ENCODE measurements at places on chromosomes 2 and 18.
A peak's percentile ranks its signal among the peaks of the same experiment; 100 is the strongest.

GRCh38 chr2:151845481-151845880 lies 17.3 kb upstream of the ARL5A start:
- DNase-seq: no peak

- no peak for DNase-seq
These were observed 23.0 kb upstream of the RTTN start for GRCh38 chr18:70228536-70228935.

DNA sequence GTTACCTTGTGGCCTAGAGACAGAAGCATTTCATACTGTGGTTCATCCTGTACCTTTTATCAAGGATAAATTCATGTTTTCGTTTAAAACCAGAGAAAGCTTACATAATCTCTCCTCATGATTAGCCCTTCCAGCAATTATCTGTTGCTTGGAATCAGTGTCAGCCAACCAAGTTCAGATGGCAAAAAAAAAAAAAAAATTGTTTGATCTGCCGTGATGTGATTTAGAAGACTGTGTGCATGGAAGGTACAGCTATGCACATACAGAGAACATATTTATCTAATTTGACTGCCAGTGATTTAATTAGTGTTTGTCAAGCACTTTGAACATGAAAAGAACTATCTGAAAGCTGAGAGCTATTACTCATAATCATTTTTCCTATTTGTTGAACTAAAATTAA lies 180.9 kb downstream of the ZEB2 start:
- no peak for DNase-seq

GRCh38 chr2:231332388-231332787 lies 63.1 kb upstream of the B3GNT7 start:
- no peak for DNase-seq

DNA sequence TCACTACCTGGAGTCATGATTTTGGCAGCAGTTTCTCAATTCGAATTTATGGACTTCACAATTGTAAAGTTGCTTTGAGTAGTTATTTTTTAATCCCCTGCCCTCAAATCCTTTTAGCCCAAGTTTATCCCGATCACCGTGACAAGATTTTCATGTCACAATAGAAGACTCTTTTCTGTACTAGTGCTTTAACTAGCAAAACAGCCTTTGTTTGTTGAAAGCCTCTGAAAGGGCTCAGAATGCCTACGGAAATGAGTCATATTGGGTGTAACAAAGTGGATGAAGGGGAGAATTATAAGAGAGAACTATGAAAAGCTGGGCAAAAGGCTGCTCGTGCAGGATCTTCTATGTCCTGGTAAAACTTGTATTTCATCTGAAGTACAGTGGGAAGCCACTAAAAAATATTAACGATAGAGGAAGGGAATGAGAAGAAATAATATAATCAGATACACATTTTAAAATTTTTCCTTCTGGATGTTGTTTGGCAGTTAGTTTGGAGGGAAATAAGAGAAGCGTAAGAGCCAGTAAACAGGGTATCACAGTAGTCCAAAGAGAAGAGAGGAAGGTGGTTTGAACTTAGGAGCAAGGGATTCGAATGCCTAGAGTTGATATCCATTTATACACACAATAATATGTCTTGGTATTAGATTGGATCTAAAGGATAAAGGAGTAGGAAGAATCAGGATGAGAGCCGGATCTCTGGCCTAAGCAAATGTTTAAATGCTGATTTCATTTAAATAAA lies 114.9 kb downstream of the GALNT13 start:
- DNase-seq: no peak

DNA sequence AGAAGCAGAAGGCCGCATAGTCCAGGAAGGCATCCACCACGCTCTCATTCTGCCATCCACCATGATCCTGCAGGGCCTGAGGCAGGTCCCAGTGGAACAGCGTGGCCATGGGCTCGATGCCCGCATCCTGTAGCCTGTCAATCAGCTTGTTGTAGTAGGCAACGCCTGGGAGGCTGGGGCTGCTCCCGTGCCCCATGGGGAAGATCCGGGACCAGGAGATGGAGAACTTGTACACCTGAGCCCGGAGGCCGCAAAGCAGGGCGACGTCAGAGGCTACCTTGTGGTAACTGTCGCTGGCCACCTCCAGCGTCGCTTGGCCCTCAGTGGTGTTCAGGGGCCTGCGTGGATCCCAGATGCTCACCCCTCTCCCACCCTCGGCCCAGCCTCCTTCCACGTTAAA lies 19.5 kb downstream of the LCT start:
- DNase-seq: no peak

DNA sequence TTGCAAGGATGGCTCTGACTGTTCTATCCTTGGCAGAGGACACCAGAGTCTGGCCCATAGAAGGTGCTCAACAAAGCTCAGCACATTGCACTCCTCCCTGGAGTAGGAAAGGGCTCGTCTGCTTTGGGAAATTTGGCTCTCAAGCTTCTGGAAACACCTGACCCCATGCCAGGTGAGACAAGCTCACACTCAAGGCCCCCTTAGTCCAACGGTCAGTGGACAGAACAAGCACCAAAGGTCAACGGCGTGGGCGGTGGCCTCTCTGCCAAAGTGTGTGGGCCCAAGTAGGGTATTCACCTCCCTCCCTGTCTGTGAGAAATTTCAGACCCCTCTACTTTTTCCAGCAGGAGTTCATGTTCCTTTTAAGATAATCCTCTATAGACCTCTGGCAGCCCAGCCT lies 2.0 kb upstream of the STEAP3 start:
- no peak for DNase-seq

- no peak for DNase-seq
These were observed 96.1 kb upstream of the SALL3 start for GRCh38 chr18:78883501-78883900.

DNA sequence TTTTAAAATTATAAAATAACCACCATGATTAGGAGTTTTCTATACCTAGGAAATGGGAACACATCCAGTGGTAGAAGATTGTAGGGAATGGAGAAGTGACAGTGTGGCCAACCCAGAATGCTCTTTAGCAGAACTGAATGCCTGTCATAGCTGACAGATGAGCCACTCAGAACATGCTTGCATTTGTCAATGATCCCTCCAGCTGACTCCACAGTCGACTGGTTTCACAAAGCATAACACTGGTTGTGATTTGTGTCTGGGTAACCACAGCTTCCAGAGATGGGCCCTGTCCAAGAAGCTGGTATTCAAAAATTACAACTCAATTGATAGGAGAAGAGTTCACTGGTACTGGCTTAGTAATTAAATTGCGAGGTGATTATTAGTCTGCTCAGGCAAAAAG lies 9.0 kb upstream of the CTIF start:
- peak; percentile 79 for DNase-seq

- no peak for DNase-seq
These were observed 3.0 kb upstream of the STK17B start for GRCh38 chr2:196174404-196174803.

DNA sequence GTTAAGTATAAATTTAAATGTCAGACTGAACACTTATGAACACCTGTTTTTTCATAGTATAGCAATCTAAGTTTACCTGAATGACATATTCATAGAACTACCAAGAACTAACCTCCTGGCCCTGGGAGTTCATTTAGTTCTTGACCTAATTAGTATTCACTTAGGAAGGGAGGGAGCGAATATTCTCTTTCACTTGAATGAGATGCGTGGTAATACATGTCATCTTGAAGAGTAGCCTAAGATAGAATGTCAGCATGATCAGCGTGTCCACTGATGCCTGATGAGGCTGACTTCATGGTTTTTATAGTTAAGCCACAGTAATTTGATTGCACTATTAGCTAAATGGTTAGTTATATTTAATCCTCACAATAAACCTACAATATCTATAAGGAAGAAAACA lies 13.3 kb downstream of the NDUFAF7 start:
- DNase-seq: no peak

DNA sequence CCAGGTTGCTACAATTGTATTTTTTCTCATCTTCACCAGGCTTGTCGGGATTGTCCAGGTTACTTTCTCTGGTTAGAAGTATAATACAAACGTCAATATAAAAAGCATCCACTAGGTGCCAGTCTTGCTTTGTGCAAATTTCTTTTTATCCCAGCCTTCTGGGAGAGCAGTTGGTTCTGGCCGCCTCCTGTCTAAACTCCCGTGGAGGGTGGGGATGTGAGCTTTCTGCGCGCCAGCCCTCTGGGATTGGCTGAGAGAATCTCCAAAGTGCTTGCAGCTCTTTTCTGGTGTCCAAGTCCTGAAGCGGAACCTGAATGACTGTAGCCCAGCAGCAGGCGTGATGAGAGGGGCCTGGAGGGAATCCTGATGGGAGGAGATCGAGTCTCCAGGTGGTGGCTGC lies 22.4 kb upstream of the TOGARAM2 start:
- DNase-seq: peak; percentile 81

- DNase-seq: no peak
These were observed 3.8 kb upstream of the LTBP1 start for GRCh38 chr2:32942793-32943485.

DNA sequence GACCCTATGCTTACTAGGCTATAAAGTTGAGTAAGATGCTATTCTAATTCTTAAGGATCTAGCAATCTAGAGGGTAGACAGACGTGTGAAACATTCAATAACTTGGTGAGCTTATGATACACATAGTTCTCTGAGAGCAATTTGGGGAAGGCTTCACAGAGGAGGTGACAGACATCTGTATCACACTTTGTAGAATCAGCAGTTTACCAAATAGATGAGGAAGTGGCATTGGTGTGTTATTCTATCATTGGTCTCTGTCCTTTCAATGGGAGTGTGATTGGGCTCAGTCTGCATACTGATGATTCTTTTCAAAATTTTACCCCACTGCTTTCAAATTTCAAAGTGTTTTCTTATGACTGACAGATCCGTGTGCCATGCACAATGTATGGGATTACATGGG lies 47.0 kb upstream of the TMEM178A start:
- no peak for DNase-seq

DNA sequence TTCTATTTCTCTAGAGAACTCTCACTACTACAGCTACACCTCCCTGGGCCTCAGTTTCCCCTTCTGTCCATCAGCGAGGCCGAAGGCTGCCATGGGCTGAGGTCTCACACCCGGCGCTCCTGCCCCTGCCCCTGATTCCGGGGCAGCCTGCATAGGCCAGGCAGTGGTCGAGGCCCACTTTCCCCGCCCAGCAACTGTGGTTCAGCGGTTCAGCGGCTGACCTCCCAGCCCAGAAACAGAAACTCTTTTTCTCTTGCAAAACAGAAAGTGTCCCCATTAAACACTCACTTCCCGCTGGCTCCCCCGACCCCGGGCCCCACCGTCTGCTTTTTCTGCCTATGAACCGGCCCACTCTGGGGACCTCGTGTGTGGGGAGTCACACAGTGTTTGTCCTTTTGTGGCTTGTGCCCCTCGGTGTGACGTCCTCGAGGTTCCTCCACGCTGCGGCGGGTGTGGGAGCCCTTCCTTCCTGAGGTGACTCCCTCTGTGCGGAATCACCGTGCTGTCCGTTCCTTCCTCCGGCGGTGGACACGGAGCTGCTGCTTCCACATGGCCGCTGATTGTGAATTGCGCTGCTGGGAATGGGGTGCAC lies 16.0 kb downstream of the PDCD1 start:
- DNase-seq: no peak

- no peak for DNase-seq
These were observed 198.5 kb upstream of the ZEB2 start for GRCh38 chr2:144718376-144718775.

DNA sequence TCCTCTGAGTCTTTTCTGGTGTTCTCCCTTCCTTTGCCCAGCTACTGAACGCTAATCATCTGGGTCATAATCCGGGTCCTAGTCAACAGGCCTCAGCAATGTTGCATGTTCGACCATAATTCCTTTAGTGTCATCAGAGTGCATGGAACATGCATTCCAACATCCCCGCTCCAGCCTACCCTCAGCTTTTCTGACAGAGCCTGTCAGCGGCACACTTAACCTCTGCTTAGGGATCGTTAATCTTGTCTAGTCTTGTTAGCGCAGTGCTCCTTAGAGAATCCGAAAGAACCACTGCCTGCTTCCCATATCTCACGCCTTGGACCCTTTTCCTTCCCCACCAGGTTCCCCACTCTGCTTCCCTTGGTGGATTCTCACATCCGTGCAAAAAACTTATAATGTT lies 767.9 kb upstream of the ID2 start:
- DNase-seq: no peak

- DNase-seq: no peak
These were observed 107.0 kb downstream of the NAB1 start for GRCh38 chr2:190755772-190756415.

- no peak for DNase-seq
These were observed 84.0 kb downstream of the USP40 start for GRCh38 chr2:233482616-233483015.

DNA sequence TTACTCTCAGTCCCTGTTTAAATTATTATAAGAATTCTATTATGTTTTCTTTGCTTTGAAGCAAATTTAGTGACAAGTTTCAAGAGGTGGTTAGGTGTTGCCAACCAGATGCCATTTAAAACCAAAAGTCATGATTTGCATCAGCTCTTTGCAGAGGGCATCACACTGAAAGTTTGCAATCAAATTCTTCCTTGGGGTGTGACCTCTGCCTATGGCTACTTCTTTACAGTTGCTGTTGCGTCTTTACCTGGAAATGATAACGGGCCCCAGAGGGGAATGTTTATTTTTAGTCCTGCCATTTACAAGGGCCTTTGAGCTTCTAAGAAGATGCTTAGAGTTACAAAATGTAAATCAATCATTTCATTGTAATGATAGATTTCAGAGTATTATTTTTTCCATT lies 561.0 kb downstream of the ARHGAP15 start:
- no peak for DNase-seq

DNA sequence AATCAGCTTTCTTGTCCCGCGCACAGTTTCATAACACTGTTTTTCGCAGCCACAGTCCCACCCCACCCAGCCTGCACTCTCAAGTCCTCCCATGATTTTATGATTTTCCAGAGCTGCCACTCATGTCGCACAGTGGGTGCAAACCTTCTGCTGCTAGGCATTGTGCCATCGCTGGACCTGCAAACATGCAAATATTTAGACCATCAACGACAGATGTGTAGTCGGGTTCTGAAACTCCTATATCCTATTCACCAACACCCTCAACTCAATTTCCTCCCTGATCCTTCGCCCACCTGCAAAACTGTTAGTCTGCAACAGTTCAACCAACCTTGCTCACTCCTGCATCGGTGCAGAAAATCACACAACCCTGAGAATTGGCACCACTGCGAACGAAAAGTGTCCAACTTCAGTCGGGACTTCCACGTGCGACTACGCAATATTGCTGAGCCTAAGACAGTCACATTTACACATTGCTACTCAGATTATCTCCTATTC lies 871 bp upstream of the ALS2 start:
- DNase-seq: no peak

- peak; percentile 29 for DNase-seq
These were observed 68.4 kb downstream of the ID2 start for GRCh38 chr2:8750221-8750620.

GRCh38 chr18:69895066-69896047 lies 52.3 kb downstream of the CD226 start:
- DNase-seq: no peak

GRCh38 chr18:58640428-58640805 lies 11.5 kb upstream of the ALPK2 start:
- DNase-seq: no peak

- DNase-seq: peak; percentile 50
These were observed 30.2 kb downstream of the NRP2 start for GRCh38 chr2:205712508-205712907.

DNA sequence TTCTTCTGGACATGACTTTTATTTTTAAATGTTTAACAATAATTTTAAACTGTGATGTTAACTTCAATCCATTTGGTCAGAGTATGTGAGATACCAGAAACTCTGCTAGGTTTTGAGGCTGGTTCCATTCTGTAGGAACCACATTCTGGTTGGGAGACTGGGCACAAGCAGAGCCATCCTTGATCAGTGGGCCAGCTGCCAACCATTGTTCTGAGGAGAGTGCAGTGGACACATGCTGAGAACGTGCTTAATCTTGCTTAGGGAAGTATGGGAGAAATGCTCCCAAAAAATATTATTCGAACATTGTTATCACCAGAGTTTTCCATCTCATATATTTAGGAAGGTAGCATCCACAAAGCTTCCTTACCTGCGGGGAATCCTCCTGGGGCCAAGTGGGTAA lies 155.8 kb downstream of the RTN4 start:
- no peak for DNase-seq
